ENCODE measurements at places on chromosomes 3 and 15. TPM values are rescaled to one million over a fixed set of nuclear protein-coding genes. Genes with fewer than 3 reads are reported as not detected.

The LMAN1L gene
- 0.16 TPM for total RNA-seq

The CDCP1 gene
- 5.4 TPM for total RNA-seq

The IGSF11 gene
- total RNA-seq, result 0.11 TPM

The TYRO3 gene
- total RNA-seq, result 10.8 TPM

The FBLN2 gene
- total RNA-seq, result 1.4 TPM

The MTFMT gene
- total RNA-seq, result 21.9 TPM

All from A375 (cell line).